ENCODE measurements at places on chromosomes 1 and 21.

DNA sequence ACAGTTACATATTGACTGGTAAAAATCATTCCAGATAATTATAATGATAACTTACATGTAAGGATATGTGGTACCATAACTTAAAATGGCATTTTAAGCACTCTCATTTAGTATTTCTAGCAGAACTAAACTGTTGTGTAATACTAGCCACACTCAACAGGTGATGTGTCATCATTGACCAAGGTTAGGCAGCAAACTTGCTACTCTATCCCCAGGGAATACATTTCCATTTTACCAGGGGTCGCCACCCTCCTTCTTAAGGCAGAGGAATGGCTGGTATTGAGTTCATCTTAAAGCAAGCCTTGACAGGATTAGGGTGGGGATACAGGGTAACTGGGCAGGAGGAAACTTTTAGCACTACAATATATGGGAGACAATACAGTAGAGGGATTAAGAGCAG lies 259.8 kb upstream of the CAMK1G start:
- no peak overlapping the region for H3K27ac ChIP-seq
- no peaks in the 10 kb centered on the region for H3K4me1 ChIP-seq
- peaks cover 3% of the 10 kb centered on the region for H3K36me3 ChIP-seq
- H3K27me3 ChIP-seq: no peaks in the 10 kb centered on the region

DNA sequence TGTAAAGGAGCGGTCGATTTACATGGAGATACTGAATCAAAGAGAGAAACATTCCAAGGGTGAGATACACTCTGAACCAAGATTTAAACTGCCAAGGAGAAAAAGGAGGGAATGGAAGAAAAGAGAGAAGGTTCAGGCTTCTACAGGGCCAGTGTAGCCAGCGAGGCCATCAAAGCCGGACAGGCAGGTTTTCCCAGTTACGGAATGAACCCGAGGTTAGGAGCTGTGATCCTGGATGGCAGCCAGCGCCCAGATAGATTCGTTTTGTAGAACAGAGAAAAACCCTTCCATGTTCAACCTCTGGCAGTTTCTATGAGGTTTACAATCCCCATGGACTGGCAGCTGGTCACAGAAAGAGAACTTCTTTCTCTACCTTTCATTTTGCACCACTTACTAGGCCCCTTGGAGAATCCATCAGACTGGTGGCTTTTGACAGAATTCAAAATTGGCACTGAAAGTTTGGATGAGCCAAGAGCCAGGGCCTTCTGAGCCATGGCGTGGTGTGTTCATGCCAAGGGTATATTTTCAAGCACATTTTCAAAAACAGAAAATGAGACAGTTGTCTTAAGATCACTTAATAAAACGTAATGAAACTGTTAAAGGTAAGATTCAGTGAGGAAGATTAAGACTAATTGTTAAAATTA lies 171.5 kb downstream of the RUNX1 start:
- no peaks in the 10 kb centered on the region for H3K27me3 ChIP-seq
- H3K27ac ChIP-seq: no peak overlapping the region
- no peaks in the 10 kb centered on the region for H3K4me1 ChIP-seq
- no peak for DNase-seq
- no peaks in the 10 kb centered on the region for H3K36me3 ChIP-seq
- no peak overlapping the region for H3K4me3 ChIP-seq

- H3K36me3 ChIP-seq: peaks cover 29% of the 10 kb centered on the region
- H3K27me3 ChIP-seq: no peaks in the 10 kb centered on the region
- H3K4me3 ChIP-seq: peak overlapping the region; percentile 95
- H3K27ac ChIP-seq: no peak overlapping the region
- H3K4me1 ChIP-seq: no peaks in the 10 kb centered on the region
- no peak for DNase-seq
Observed at GRCh38 chr1:25245393-25245792, 1.9 kb downstream of the RSRP1 start.

DNA sequence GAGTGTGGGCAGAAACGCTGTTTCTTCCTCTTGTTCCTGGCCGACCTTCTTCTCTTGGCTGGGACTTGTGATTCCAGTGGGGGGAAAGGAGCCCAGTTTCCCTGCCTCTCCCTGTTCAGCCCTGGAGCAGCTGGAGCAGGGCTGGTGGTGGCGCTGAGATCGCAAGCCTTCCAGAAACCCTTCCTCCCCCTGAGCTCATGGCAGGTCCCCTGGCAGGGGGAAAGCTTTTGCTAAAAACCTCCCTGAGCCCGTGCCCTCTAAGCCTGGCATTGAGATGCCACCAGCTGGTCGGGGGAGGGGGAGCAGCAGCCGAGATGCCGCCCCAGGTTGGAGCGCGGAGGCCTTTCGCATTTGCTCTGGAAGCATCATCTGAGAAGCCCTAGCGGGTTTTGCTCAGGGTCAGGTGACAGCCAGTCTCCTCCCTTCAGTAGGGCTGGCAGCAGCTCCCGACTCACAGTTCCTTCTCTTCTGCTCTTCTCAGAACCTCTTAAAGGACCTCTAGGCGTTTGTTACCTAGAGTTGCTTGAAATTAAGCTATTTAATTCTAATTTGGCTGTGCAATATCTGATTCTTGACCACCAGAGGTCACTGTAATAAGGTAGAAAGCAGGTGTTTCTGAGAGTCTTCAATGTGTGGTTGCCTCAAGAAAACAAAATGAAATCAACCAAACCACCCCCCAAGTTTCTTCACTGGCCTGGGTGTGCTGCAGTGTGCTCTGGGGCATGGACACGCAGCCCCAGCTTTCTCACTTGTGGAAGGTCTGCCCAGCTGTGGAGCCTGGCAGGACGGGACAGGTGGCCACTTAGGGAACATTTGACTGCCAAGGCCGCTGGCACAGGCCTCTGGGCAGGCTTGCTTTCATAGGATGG lies 257.3 kb downstream of the CAMTA1 start:
- no peak overlapping the region for H3K27ac ChIP-seq
- H3K27me3 ChIP-seq: no peaks in the 10 kb centered on the region
- H3K4me1 ChIP-seq: no peaks in the 10 kb centered on the region
- no peaks in the 10 kb centered on the region for H3K36me3 ChIP-seq
- no peak overlapping the region for H3K4me3 ChIP-seq

- no peak overlapping the region for H3K27ac ChIP-seq
- no peaks in the 10 kb centered on the region for H3K27me3 ChIP-seq
- H3K36me3 ChIP-seq: no peaks in the 10 kb centered on the region
- no peak overlapping the region for H3K4me3 ChIP-seq
- DNase-seq: no peak
Observed at GRCh38 chr1:7550981-7551380, 220.1 kb upstream of the VAMP3 start.

DNA sequence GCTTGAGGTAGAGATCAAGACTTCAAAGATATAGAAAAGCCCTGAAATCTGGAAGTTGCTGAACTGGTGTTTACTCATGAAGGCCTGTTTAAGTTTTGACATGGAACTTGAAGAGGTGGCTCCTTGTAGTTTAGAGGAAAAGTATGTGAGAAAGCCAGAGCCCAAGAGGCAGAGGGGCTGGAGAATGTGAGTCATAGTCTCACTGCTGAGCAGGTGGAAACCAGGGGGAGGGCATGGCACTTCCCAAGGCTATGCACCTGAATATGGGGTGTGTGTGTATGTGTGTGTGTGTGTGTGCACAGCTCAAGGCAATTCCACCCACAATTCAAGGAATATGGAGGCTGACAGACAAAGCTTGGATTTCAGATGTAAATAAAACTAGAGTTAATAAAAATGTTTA lies 46.8 kb upstream of the C1orf198 start:
- H3K27me3 ChIP-seq: no peaks in the 10 kb centered on the region
- no peaks in the 10 kb centered on the region for H3K4me1 ChIP-seq
- peaks cover 6% of the 10 kb centered on the region for H3K36me3 ChIP-seq
- no peak overlapping the region for H3K4me3 ChIP-seq
- no peak for DNase-seq
- no peak overlapping the region for H3K27ac ChIP-seq

DNA sequence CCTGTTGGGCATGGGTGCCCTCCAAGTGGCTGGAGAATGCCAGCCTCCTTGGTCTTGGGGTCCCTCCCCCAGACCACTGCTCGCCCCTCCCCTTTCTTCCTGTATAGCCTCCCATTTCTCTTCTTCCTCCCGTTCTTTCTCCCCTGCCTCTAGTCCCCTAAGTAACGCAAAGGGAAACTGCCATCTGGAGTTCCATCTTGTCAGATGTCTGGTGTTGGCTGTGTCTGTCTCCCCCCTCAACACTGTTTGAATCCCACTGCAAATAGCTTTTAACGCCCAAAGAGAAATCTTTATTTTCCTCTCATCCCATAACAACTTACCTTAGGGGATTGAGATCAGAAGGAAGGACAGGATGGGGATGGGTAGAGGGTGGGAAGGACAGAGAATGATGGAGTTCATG lies 55.3 kb upstream of the CSF3R start:
- no peak for DNase-seq
- no peaks in the 10 kb centered on the region for H3K27me3 ChIP-seq
- no peak overlapping the region for H3K27ac ChIP-seq
- no peaks in the 10 kb centered on the region for H3K4me1 ChIP-seq
- no peak overlapping the region for H3K4me3 ChIP-seq

GRCh38 chr1:151131701-151132334 lies 14.6 kb downstream of the SEMA6C start:
- H3K4me1 ChIP-seq: no peaks in the 10 kb centered on the region
- H3K4me3 ChIP-seq: peak overlapping the region; percentile 62
- H3K27me3 ChIP-seq: no peaks in the 10 kb centered on the region
- peaks cover 28% of the 10 kb centered on the region for H3K36me3 ChIP-seq
- no peak overlapping the region for H3K27ac ChIP-seq
- peak; percentile 60 for DNase-seq

DNA sequence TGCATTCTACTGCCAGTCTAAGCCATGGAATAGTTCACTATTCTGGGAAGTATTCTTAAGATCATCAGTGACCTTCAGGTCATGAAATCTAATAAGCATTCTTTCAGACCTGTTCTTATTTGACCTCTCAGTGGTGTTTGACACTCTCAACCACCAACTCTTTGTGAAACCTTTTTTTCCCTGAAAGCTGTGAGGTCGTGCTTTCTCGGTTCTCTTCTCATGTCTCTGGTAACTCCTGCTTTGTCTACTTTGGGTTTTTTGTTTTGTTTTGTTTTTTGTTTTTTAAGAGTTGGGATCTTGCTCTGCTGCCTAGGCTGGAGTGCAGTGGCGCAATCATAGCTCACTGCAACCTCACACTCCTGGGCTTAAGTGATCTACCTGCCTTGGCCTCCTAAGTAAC lies 56.3 kb downstream of the POU2F1 start:
- H3K27ac ChIP-seq: no peak overlapping the region
- no peaks in the 10 kb centered on the region for H3K36me3 ChIP-seq
- H3K27me3 ChIP-seq: no peaks in the 10 kb centered on the region
- no peak overlapping the region for H3K4me3 ChIP-seq

DNA sequence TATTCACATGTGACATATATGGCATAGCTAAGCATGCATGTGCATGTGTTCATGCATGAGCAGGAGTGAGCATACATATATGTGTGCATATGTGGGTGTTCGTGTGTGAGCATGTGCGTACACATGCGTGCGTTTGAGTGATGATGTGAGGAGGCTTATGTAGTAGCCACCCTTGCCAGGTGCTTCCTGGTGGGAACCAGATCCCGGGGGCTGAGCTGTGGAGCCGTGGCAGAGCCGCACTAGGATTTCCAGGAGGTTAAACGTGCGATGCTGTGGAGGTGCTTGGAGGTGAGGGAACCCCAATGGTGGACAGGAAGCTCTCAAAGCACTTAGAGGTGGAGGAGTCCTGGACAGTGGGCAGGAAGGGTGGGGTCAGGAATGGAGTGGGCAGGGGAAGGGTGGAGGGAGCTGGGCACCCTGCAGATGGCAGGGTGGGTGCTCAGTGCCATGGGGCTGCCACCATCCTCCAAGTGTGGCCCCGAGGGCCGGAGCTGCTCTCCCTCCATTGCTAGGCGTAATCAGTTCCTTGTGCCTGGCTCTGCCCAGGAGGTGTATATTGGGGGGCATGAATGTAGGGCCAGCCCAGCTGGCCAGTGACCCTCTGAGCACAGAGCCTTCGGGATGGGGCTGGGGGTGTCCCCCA lies 48.5 kb downstream of the COL18A1 start:
- H3K27me3 ChIP-seq: no peaks in the 10 kb centered on the region
- peaks cover 18% of the 10 kb centered on the region for H3K36me3 ChIP-seq
- no peak overlapping the region for H3K4me3 ChIP-seq

DNA sequence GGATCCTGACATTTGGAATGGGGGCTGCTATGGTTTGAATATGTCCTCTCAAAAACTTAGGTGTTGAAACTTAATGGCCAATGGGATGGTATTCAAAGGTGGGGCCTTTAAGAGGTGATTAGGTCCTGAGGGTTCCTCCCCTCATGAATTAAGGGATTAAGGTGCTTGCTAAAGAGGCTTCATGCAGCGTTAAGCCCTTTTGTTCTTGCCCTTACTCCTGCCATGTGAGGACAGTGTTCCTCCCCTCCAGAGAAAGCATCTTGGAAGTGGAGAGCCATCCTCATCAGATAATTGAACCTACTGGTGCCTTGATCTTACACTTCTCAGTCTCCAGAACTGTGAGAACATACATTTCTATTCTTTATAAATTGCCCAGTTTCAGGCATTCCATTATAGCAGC lies 146.6 kb downstream of the KCNJ6 start:
- no peak overlapping the region for H3K4me3 ChIP-seq
- H3K27ac ChIP-seq: no peak overlapping the region
- no peaks in the 10 kb centered on the region for H3K4me1 ChIP-seq
- no peak for DNase-seq

GRCh38 chr1:57061369-57061768 lies 95.6 kb upstream of the C8B start:
- no peak for DNase-seq
- H3K36me3 ChIP-seq: no peaks in the 10 kb centered on the region
- no peaks in the 10 kb centered on the region for H3K27me3 ChIP-seq
- H3K27ac ChIP-seq: no peak overlapping the region

DNA sequence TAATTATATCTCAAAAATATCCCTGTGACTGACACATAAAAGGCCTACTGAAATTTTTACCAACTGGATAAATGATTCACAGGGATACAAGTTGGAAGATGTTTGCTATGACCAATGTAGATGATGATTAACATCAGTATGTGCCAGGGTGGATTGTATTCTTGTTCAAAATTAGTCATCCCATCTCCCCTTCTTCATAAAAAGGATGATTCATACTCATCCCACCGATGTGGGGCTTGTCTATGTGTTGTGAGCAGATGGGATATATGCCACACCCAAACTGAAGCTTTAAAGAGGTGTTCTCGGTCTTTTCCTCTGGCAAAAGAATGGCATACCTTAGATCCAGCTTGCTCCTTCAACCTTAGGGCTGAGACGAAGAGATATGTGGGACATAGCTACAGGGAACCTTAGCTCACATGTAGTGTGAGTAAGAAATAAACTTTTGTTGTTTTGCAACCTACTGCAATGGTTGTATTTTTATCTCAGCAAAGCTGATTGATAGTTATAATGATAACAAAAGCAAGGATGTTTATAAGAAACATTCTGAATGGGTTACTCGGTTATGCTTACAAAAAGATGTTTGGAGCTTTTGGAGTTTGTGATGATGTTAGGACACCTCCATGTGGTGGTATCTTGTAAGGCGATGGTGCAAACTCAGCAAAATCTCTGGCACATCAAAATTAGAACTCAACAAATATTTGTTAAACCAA lies 29.4 kb downstream of the SPATA17 start:
- DNase-seq: no peak
- H3K4me1 ChIP-seq: no peaks in the 10 kb centered on the region
- H3K4me3 ChIP-seq: no peak overlapping the region

All from H9 (cell line).